Activated CD4-positive, alpha-beta T cell treated with anti-CD3 and anti-CD28 coated beads, Interleukin-2, amount 50 U/mL, for 16 hours (primary cell): ENCODE measurements at places on chromosomes 5 and 9.

- DNase-seq, result no peak
Measured at GRCh38 chr5:172527559-172527958, 73.2 kb upstream of the SH3PXD2B start.

DNA sequence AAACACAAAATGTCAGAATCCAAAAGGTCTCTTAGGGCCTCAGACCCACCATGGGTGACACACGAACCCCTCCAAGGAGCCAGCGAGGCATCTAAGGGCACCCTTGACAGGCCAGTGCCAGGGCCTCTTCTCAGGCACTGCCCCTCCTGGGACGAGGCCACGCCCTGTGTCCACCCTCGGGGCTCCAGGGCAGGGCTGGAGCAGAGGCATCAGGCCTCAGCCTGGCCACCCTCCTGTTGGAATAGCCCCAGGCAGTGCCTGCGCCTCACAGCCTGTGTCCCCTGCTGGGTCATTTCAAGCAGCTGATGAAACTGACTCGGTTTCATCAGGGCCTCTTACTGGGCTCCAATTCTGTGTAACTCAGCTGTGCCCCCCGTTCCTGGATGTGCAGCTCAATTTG lies 32.8 kb upstream of the SUSD3 start:
- DNase-seq, result no peak

DNA sequence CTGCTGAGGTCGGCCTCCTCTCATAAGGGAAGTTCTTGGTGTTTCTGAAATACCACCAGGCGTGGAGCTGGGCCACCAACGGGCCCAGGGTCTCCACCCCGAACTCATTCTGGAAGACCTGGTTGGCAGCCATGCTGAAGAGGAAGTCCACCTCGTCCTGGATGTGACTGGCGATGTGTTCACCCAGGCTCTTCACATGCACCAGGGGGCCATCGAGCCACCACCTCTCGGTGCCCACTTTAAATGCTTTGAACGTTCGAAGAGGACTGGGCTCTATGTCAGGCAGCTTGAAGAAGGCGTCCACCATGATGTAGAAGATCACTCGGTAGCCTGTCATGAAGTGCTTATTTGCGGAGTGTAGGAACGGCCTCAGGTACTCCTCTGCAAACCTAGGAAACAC lies 15.1 kb downstream of the GLT6D1 start:
- DNase-seq, result no peak

DNA sequence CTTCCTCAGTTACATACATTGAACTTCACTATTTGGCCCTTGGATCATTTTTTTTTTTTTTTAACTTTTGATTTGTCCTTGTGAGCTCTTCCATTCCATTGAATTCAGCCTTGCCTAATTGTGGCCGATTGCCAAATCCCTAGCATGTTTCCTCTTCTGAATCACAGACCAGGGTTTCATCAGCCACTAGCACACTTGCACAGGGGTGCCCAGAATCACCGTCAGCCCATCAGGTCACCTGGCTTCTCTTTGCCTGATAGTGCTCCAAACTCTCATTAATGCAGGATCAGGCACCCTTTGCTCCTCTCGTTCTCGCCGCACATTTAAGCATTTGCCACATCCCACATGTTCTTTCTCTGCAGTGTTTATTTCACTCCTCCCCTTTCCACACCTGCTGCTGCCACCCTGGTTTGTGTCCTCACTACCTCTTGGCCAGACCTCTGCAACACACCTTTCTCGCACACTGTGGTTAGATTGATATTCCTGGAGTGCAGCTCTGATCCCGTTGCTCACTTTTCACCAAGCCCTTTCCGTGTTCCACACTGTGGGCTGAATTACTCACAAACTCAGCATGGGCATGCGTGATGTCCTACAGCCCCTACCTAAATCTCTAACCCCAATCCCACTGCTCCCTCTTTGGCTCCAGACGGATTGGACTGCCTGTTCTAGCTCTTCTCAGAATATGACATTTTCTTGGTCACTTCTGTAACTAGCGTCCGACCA lies 9.8 kb downstream of the PIK3R1 start:
- no peak for DNase-seq

DNA sequence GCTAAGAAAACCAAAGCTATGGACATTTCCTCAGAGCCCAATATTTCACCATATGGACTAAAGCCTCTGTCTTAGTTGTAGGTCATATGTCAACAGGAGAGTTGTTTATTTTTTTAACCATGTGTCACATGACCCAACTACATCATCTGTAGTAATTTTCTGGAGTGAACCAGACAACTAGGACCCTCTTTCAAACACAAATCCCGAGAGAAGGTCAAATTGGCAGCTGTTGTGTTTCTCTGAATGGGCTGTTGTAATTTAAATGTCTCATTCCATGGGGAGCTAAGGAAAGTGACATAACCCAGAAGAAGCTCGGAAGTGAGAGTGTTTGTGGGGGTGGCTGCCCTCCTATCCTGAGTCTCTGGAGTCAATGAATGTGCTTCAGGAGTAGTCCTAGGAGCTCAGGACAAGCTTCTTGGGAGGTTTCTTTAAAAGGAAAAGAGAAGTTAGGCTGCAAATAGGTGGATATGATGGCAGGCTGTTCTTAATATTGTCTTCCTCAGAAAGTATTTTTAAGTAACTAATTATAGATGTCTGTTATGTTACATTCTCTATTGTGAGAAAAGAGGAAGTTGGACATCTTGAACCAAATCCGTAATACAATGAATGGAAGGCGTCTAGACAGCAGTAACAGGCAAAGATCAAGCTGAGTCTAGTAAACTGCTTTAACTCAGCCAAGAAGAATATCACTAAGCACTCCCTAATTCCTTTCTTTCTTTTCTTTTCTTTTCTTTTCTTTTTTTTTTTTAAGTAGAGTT lies 50.1 kb downstream of the TMEM167A start:
- DNase-seq, result no peak

GRCh38 chr5:88666761-88667495 lies 216.1 kb downstream of the MEF2C start:
- DNase-seq, result peak; percentile 18

DNA sequence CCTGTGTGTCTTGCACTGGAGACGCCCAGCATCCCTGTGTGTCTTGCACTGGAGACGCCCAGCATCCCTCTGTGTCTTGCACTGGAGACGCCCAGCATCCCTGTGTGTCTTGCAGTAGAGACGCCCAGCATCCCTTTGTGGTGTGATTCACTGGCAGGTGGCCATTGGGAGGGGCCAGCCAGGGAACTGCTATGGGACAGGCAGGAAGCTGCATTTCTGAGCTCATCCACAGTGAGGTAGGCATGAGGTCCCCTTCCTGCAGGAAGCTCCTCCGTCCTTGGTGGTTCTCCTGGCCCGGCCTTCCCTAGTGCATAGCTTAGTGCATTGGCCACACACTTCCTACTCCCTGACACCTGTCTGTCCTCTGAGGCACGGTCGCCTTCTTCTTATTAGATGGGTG lies 43.5 kb downstream of the IRX1 start:
- DNase-seq, result no peak
